Adrenal gland (tissue), 19 donors: ENCODE measurements at places on chromosomes 11 and 22. TPM values are rescaled to one million over a fixed set of nuclear protein-coding genes. Genes with fewer than 3 reads are reported as not detected.

GRCh38 chr11:85774256-85775101, 36.5 kb downstream of the SYTL2 start:
- no peak for DNase-seq

GRCh38 chr11:35170503-35170902, 31.5 kb downstream of the CD44 start:
- DNase-seq: no peak

DNA sequence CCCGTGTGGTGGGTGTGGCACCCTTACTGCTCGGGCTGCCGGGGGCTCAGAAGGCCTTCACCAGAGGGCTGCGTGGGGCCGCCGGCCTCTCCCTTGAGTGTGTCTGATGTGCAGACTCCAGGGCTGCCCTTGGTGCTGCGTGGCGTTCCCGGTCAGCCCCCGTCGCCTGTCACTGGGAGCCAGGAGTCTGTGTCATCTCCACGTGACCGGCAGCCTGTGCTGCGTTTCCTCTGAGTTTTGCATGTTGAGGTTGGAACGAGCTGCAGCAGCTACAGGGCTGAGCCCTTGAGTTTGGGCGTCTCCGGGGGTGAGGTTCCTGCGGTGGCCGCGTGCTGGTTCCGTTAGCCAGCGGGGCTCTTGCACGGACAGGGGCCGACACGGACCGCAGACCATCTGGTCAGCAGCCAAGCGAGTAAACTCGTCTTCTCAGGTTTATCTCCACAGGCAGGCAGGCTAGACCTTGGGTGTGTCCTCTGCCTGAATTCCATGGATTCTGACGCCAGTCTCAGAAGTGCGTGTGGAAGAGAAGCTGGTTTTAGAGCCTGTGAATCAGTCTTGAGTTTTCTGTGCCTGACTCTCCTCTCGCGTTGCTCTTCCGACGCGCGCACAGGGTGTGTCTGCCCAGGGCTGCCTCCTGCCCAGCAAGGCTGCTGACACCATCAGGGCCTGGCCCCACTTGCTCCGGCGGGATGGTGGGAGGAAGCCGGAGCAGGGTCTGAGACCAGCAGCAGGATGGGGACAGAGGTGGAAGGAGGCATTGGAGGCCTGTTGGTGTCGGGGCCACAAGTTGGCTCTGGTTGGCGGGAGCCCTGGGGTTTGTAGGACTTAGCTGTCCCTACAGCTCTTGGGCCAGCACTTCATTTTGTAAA, 10.5 kb downstream of the PTDSS2 start:
- no peak for DNase-seq

F2 gene
- total RNA-seq: not detected
